ENCODE measurements at places on chromosomes 6 and 20.

DNA sequence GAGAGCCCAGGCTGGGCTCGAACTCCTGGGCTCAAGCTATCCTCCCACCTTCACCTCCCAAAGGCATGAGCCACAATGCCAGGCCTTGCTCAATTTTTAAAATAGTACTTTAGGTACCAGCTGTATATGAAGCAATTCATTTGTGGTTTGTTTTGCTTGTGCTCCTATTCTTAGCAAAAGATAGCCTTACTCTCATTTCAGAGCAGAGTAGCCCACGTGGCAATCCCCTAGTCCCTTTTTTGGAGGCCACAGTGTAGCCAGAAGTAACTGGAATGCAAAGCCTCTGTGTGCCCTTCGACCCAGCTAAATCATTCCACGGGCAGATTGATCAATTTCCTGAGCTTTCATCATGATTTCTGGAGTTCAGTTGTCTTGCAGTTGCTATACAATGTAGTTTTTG is 372.2 kb downstream of the NRN1 start:
- no peak for DNase-seq

- DNase-seq = no peak
These were observed 65.9 kb downstream of the PPP1R14C start for GRCh38 chr6:150208611-150209352.

- DNase-seq = no peak
These were observed 412.7 kb downstream of the GRIK2 start for GRCh38 chr6:101806241-101806640.

- DNase-seq = no peak
These were observed 23.9 kb upstream of the VEGFA start for GRCh38 chr6:43746071-43746470.

Data from GM12864 (cell line).